NCI-H1417 (cell line): ENCODE measurements at places on chromosomes 12 and 14.

- no peak for DNase-seq
Observed at GRCh38 chr14:72916174-72916573, 10.1 kb upstream of the DCAF4 start.

- no peak for DNase-seq
Observed at GRCh38 chr14:96077983-96078624, 38.9 kb downstream of the C14orf132 start.

- no peak for DNase-seq
Observed at GRCh38 chr12:29561664-29562071, 64.2 kb upstream of the OVCH1 start.

GRCh38 chr14:35988972-35989690, 163.0 kb downstream of the BRMS1L start:
- DNase-seq, result no peak

GRCh38 chr14:23121361-23121771, 2.3 kb upstream of the CEBPE start:
- DNase-seq, result peak; percentile 38

- peak; percentile 63 for DNase-seq
Observed at GRCh38 chr12:109513051-109513450, 35.6 kb downstream of the UBE3B start.

- DNase-seq, result peak; percentile 10
Observed at GRCh38 chr14:66174453-66174891, 311.7 kb upstream of the CCDC196 start.

- no peak for DNase-seq
Observed at GRCh38 chr12:110927546-110927945, 7.2 kb upstream of the MYL2 start.

- no peak for DNase-seq
Observed at GRCh38 chr12:45547132-45547531, 182.4 kb upstream of the ARID2 start.

DNA sequence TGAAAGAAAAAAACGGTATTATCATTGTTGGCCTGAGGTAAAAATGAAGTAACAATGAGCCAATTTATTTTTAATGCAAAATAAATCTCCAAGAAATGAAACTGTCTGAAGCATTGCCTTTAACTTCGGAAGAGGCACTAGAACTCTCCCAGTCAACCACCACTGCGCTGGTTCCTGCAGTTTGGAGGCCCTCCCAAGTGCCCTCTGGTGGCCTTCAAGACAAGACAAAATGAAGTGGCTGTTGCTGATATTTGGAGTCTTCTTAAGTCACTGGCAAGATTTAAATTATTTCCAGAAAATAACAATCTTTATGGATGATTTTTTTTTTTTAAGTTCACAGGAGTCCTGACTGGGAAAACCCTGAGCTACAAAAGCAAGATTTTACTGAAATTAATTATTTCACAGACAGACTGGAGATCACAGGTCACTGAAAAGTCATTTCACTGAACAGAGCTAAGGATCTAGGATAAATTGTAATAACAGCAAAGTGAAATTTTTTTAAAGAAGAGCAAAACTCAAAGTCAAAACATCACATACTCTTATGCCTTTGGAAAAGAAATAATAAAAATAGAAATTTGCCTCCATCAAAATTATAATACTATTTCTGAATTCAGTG, 58.2 kb downstream of the DICER1 start:
- peak; percentile 74 for DNase-seq

- DNase-seq, result no peak
Observed at GRCh38 chr14:89958966-89959365, 3.2 kb downstream of the TDP1 start.

DNA sequence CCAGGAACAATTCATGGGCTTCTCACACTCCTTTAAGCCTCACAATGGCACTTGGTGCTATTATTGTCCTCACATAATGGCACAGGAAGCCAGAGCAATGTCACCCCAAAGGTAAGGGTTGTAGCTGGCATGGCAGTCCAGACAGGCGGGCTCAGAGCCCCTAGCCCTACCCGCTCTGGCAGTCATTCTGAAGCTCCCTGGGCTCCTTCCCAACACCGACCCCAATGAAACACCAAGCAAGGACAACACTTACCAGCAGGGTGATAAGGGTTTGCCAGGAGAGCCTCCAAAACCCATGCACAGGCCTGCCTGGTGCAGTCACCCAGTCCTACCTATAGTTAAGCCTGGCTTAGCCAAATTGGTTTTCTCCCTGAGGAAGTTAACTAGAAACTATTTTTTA, 30.8 kb downstream of the MAX start:
- no peak for DNase-seq

DNA sequence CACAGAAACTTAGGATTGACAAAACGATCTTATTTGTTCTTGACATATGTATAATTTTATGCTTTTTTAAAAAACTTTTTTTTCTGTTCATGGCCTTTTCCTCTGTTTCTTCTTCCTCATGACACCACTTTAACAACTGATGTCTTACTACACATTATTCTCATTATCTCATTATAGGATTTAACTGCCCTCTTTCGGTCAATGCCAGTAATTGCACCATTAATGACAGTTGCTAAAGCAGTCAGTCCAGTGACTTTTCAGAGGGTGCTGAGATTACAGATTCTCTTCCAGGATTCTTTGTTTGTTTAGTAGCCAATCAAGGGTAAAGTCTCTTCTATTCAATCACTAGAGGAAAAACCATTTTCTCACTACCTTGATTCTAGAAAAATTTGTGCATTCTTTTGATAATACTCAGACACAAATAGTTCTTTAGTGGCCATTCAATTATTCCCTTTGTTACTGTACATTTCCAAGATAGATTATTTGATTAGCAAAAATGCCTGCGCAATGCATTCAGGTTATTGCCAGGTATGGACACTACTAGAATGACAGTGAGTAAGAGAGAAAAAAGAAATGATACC, 50.1 kb downstream of the KLRG1 start:
- peak; percentile 41 for DNase-seq

DNA sequence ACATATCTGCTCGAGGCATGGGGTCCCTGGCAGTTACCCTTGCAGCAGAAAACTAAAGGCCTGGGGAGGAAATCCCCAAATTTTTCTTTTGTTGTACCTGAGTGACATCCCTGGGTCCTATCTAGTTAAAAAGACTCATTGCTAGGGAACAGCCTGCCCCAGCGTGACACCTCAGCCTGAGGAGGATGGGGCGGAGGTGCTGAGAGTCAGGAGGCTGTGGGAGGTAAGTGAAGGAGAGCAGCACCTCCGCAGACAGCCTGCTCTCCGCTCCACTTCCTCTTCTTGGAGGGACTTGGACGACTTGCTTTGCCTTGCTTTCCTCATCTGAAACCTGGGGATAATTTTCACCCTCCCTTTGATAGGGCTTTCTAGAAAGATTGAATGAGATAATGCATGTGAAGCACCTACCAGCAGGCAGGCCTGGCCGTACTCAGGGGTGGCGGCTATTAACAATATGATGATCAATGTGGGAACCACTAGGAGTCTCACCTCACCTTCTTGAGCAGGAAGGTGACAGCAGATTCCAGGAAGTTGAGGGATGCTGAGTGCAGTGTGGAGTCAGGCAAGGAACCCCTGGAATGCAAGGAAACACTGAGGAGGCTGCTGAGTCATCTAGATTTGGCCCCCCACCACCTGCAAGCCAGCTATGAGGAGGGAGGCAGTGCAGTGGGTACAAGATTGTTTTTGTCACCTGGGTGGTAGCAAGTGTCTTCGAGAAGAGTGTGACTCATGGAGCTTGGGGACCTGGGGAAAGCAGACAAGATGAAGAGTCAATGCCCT, 23.2 kb downstream of the UBE3B start:
- DNase-seq, result no peak

DNA sequence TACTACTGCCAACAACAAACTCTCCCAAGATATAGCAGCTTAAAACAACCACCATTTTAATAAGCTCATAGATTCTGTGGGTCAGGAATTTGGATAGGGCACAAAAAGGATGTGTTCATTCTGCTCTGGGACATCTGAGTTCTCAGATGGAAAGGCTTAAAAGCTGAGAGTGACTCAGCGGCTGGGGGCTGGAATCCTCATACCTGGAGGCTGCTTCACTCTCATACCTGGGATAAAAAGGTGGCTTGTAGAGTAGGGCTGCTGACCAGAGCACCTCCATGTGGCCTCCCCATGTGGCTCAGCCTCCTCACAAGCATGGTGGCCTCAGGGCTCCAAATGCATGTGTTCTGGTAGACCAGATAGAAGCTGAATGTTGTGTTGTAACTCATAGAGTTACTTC, 20.2 kb upstream of the PELI2 start:
- no peak for DNase-seq
